ENCODE measurements at places on chromosomes 1 and 21. TPM values are rescaled to one million over a fixed set of nuclear protein-coding genes. Genes with fewer than 3 reads are reported as not detected.

- no peak for DNase-seq
Measured at GRCh38 chr21:21801921-21802320, 803.7 kb downstream of the NCAM2 start.

GRCh38 chr1:241592273-241592958, 47.8 kb downstream of the CHML start:
- no peak for DNase-seq

GRCh38 chr1:237664348-237664747, 226.4 kb downstream of the ZP4 start:
- no peak for DNase-seq

DNA sequence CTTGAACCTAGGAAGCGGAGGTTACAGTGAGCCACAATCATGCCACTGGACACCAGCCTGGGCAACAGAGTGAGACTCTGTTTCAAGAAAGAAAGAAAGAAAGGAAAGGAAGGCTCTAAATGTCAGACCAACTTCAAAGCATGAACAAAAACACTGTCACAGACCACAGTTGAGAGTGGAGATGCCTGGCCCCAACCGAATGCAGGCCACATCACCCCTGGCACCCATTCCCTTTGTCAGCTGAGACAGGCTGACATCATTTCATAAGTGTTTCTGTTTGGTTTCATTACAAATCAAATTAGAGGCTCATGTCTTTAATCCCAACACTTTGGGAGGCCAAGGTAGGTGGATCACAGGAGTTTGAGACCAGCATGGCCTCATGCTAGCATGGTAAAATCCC, 28.6 kb upstream of the NADK start:
- no peak for DNase-seq

DNA sequence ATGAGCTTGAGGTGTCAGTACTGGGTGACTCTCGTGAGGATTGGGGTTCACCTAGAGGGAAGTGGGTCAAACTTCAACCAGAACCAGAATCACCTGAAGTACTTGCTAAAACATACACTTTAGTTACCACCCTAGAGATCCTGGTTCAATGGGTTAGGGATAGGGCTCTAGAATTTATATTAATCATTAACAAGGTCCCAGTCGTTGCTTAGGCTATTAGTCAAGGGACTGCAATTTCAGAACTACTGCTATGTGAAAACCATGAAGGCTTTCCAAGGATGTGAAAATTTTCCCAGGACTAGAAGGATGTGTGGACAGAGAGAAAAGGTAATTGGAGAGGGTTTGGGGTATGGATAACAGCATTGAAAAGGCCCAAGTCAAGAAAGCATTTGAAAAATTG, 162.6 kb downstream of the GRIK1 start:
- no peak for DNase-seq

DNA sequence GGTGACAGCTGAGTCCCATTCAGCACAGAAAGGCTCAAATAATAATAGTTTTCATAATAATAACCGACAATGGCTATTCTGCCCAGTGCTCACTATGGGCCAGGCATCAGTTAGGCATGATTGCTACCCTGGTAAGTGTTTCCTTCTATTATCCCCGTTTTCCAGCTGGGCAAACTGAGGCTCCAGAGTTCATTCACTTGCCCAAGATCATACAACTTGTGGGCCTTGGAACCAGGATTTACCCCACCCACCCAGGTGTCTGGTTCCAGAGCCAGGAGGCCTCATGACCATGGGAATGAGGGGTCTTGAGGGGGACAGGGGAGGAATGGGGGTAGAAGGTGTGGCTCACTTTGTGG, 518 bp downstream of the PLOD1 start:
- no peak for DNase-seq

PRKAA2 gene
- 8.1 TPM for total RNA-seq

- no peak for DNase-seq
Measured at GRCh38 chr1:109930252-109930993, 19.8 kb downstream of the CSF1 start.

DNA sequence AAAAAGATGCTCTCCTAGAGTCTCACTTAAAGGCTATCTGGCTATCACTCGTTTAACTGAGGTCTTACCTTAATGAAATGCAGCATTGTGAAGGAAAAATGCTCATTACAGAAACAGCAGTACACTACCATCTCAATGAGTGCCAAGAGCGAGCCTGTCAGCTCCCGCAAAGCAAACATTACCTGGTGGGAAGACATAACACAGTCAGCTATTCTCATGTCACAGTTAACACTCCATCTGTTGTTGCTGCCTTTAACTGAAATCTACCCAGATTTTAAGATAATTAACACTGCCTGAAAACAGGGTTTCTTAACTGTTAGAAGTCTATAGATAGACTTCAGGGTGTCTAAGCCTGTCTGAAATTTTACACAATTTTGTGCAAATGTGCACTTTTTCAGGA, 39.1 kb downstream of the PCSK9 start:
- no peak for DNase-seq

TGFB2 gene
- total RNA-seq, result 1.5 TPM
